M059J (cell line): ENCODE measurements at places on chromosomes 16 and 17.
A peak's percentile ranks its signal among the peaks of the same experiment; 100 is the strongest.

GRCh38 chr16:83143788-83144187 lies 517.0 kb downstream of the CDH13 start:
- no peak for DNase-seq

DNA sequence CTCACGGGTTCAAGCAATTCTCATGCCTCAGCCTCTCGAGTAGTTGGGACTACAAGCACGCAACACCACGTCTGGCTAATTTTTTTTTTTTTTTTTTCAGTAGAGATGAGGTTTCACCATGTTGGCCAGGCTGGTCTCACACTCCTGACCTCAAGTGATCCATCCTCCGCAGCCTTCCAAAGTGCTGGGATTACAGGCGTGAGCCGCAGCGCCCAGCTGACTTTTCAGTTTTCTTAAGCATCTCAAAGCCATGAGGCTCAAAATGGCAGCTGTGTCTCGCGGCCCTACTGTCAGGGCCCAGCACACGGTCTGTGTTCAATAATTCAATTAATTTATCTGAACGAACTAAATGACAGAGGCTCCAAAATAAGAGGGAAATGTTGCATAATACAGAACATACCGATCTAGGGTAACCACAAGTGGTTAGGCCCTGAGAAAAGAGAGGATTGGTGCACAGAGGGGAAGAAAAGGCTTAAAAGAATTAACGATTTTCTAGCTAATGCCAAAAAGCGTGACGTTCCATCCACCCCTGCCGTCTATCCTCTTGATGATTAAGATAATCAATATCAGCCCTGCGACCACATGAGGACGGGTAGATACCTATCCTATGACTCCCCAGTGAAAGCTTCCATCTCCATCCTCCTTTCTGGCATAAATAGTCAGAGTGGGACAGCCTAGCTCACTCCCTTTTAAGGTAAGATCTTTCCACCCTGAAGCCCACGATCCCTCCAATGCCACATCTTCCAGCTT lies 136.9 kb downstream of the SLC39A11 start:
- DNase-seq: no peak

GRCh38 chr16:53356478-53357207 lies 77.6 kb upstream of the RBL2 start:
- no peak for DNase-seq

DNA sequence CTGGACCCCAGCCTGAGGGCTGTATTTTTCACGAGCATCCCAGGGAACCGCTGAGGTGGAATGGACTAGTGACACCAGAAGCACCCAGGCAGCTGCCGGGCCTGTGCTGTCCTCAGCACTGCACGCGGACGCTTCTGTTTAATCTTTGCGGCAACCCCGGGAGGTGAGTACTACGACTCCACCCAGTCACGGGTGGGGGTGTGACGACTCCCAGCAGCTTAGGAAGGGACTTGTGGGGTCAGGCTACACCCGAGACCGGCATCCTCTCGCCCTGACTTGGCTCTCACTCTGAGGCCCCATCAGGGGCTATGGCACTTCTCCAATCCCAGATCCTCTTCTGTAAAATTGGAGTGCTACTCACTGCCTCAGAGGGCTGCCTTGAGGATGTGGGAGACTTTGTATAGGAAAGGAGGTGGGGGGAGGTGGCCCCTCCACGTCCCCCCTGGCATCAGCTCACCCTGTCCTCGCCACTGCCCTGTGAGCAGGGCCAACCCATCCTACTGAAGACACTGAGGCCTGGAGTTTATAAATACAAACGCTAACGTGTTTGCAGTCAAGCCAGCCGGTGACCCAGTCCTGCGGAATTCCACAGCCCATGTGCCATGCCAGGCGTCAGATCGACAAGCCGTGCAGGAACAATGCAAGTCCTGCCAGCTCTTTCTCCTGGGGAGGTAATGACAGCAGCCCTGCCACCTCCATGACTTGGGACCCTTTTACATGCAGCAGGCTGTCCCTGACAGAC lies 44.4 kb downstream of the PPL start:
- no peak for DNase-seq

DNA sequence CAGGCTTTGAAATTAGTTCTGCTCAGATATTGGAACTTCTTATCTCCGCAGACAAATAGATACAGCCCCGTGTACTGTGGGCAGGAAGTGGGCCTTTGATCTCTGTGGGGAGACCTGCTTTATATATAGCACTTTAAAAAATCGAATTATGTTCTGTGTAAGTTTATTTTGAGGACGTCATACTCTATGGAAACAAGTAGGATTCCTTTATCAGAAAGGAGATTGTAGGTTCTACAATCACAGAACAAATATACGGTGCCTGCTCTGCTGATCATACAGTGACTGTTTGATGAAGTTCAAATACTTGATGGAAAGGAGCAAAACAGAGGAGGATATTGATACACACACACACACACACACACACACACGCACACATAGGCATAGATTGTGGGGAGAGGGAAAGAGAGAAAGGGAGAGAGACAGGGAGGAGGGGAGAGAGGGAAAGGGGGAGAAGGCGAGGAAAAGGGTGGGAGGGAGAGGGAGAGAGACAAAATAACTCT lies 14.7 kb upstream of the TMEM220 start:
- DNase-seq: no peak

DNA sequence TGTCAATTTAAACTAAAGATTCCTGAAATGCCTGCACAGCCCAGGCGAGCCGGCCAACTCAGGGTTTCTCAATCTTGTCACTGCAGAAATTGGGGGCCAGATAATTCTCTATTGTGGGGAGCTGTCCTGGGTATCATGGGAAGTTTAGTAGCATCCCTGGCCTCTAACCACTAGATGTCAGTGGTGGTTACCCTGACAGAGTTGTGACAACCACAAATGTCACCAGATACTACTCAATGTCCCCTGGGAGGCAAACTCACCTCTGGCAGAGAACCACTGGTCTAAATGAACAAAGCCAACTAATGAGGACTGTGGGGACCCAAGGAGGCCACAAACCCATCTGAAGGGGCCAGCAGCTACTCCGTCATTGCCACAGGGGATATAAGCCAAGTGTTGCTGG lies 90.9 kb downstream of the MYH11 start:
- DNase-seq: peak; percentile 60

DNA sequence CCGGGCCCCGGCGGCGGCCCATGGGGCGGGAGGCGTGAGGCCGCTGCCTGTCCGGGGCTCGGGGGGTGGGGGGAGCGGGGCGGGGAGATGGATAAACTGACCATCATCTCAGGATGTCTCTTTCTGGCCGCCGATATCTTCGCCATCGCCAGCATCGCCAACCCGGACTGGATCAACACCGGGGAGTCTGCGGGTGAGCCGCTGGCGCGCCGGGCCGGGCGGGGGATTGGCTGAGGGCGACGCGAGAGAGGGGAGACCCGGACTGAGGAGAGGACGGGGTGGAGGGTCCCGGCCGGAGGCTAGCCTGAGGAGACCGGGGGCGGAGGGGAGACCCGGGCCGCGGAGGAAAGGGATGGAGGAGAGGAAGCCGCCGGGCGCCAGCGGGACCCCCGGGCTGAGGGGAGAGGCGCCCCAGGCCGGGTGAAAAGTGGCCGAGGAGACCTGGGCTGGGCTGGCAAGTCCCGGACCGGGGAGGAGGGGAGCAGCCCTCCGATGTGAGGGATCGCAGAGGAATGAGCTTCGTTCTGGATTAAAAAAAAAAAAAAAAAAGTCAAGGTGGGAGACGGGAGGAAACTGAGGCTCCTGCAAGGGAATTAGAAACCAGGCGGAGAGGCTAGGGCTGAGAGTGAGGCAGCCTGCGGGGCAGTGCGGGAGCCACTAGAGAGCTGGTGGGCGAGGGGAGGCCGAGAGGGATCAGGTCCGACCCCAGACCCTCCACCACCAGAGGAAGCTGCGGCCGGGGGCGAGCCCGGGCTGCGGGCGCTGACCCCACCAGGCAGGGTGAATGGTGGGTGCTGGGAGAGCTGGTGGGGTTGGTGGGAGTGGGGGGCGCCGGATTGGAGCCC lies 526 bp downstream of the MOSMO start:
- peak; percentile 32 for DNase-seq

DNA sequence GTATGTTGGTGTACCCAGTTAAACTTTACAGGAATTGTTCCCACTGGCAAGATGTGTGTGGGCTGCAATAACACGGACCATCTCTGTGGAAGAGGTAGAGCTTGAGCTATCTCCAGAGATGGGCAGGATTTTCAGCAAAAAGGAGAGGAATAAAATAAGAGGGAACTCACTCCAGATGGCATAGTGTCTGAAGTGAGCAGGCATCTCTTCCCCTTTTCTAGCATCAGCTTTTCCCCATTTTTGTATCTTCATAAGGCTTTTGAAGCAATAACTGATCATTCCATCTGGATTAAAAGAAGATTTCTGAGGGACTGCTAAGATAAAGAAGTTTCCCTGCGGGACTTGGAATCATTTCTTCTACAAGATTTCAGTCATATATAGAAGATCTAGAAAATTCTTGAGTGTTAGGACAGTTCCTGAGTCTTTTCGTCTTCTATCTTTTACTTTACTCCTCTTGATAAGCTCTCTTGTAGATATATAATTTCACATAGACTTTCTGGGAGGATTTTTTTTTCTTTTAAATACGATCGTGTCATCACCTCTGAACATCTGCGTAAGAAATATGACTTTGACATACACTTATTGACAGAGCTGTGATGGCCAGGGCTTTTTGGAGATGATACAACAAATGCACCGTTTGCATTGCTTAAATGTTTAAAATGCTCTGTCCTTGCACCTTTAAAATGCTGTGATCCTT lies 2.1 kb downstream of the CPD start:
- DNase-seq: no peak

GRCh38 chr16:82629441-82630027 lies 2.8 kb downstream of the CDH13 start:
- DNase-seq: peak; percentile 97

GRCh38 chr16:87844120-87844733 lies 25.1 kb downstream of the SLC7A5 start:
- DNase-seq: no peak

DNA sequence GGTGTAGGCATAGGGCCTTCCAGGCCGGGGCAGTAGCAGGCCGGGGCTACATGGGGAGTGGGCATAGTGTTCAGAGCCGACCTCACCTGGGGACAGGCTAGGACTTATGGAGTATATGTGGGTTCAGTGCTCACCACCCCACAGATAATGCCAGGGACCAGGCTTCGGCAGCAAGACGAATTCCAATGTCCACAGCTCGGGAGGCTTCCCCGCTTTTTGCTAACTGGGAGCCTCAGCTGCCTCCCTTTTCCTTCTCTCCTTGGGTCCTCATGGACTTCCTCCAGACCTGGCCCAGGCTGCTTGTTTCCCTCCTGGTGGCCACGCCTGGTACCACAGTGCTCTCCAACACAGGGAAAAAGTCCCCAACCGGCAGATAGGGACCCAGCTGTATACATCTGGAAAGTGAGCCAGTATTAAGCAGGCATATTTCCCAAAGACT lies 20.1 kb upstream of the SLC46A1 start:
- peak; percentile 25 for DNase-seq

GRCh38 chr16:28110074-28110473 lies 46.6 kb upstream of the GSG1L start:
- DNase-seq: no peak

DNA sequence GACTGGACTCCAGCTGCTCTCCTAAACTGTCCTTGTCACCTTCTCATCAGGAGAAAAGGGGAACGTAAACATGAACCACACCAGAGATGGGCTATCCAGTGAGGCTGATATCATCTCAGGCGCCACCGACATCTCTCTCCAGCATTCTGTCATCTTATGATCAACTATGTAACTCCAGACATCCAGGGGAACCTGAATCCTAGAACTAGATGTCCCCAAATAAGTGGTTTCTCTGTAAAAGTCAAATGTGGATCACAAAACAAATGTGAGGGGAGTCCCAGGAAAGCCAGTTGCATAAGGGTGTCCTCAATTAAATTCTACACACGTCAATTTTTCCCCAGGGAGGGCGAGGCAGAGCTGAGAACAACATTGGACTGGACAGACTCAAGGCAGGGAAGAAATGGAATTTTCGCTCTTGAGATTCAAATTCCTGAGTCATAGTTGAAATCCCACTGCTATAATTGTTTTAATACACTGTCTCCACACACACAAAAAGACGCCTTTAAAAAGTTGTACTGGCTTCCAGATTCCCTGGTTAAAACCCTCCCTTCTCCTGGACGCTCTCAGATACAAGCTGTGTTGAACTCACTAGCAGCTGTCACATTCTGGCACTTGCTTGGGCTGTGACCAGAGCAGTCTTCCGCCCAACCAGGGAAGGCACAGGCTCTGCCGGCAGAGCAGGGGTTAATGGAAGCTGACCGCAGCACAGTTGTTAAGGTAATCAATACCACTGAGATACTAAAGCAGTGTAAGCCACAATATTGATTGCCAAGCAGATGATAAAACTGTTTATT lies 62.6 kb downstream of the ZFHX3 start:
- no peak for DNase-seq

DNA sequence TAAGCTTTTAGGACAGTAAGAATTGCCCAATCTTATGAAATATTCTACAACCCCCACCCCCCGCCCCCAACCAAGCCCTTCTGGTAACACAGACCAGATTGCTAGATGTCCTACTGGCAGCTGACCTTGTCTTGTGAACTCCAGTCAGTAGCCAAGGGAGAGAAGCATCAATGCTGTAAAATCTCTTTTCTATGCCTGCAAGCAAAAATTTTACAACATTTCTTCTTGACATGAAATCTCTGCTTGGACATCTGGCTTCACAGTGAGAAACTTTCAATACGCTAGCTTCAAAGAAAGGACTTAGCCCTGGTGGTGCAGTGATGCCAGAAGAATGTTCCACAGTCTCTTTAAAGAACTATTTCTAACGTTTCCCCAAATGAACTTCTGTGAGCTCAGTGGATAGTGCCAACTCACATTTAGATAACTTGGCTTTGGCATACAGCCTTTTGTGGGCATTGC lies 169.3 kb upstream of the AXIN2 start:
- DNase-seq: no peak

- DNase-seq: peak; percentile 42
These were observed 19.2 kb upstream of the ABAT start for GRCh38 chr16:8655184-8655717.

DNA sequence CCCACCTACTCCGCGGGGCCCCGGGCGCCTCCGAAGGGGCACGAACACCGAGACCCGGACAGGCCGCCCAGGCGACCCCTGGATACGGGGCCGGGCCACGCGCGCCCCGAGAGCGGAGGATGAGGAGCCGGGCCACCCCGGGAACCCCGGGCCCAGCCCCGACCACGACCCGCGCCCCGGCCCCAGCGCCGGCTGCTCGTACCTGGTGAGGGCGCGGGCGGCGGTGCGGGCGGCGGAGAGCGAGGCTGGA lies 192 bp downstream of the FASN start:
- DNase-seq: no peak

DNA sequence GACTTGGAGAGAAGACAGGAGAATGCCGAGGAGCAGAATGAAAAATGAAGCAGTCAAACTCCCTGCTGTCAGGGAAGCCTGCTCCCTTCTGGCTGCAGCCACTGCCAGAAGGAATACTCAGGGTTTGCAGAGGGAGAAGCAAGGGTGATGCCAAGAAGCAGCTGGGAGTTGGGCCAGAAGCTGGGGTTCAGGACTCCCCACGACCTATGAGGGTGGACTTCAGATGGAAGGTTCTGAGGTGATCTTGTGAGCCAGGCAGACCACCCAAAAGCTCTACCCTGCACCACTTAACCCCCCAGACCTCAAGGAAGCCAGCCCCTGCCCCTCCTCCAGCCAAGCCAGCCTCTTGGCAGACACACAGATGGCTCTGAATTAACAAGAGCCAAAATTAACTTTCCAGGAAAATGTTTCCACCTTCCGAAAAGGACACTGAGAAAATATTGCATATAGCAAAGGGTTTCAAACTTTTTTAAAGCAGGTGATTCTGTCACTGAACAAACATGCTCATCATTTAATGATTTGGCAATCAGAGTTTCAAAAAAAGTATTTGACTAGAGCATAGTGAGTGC lies 126.0 kb upstream of the ERCC4 start:
- DNase-seq: no peak

GRCh38 chr16:1789643-1790045 lies 3.9 kb downstream of the IGFALS start:
- no peak for DNase-seq

GRCh38 chr17:61758430-61758829 lies 104.9 kb downstream of the BRIP1 start:
- no peak for DNase-seq
